Stimulated activated CD8-positive, alpha-beta memory T cell treated with anti-CD3 and anti-CD28 coated beads, Interleukin-2, amount 100 ng/mL, for 1 hour (primary cell): ENCODE measurements at places on chromosomes 2 and 18.
A peak's percentile ranks its signal among the peaks of the same experiment; 100 is the strongest.

DNA sequence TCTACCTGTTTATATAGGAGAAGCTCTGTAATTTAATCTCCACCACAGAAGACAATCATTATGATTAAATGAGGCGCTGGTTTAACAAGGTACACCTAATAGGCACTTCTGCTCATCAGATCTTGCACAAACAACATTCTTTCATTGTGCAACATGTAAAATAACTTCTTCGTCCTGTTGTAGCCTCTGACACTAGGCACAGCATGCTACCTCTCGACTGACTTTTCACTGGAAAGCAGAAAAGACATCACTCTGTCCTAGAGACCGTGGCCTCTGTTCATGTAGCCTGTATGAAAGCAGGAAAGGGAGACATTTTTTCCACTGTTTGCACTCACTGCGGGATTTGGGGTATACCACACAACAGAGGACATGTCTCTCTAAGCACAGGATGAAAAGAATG is 316.5 kb downstream of the IRS1 start:
- no peak for DNase-seq

- no peak for DNase-seq
Measured at GRCh38 chr18:50128506-50129271, 66.3 kb downstream of the MYO5B start.

DNA sequence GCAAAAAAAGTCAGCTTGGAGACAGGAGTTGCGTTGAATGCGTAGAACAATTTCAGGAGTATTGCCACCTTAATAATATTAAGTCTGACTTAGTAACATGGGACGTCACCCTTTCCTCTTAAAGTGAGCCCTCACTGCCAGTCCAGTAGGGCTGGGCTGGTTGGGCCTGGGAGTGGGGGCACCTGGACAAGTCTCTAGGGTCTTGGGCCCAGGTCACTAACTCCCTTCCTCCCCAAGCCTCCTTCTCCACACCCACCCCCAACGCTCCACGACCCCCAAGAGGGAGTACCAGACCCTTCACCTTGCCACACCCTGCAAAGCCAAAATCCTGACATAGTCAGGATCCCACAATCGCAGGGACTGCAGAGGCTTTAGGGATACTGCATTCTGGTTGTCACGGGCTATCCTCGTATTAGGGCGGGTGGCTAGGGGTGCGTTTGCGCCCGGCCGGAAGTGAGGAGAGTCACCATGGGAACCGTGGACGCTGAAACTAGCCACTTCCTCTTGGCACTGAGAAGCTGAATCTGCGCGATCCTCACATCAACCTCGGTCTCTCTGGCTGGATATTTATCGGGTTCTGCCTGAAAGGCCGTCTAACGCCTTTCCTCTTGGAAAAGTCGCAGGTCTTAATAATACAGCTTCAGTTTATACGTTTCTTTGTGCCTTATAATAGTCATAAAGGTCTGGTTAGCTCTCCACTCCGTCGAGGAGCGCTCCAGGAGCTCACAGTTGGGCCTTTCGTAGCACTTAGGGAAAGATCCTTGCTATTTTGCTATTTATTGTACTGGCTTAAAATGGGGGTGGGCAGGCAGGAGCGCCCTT is 10.3 kb upstream of the CXXC1 start:
- DNase-seq, result peak; percentile 41

- no peak for DNase-seq
Measured at GRCh38 chr18:7784171-7784570, 217.1 kb downstream of the PTPRM start.

- no peak for DNase-seq
Measured at GRCh38 chr18:8870528-8870927, 165.2 kb downstream of the MTCL1 start.

DNA sequence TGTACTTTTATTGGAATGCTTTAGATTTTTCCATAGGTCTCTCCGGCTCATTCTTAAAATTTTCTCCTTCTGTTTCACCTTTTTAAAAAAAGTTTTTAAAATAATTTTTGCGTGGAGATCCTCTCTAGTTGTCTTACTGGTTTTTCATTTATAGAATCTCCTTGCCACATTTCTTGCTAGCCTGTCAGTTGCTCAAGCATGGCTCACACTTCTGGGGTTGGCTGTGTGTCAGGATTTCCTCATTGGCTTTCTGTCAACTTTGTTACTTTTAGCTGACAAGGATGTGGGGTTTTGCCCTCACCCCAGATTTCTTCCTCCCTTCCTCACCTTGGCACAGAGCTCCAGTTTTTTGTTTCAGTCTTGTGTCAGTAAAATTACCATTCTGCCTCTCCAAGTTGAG is 124.6 kb downstream of the ZNF407 start:
- DNase-seq, result no peak

DNA sequence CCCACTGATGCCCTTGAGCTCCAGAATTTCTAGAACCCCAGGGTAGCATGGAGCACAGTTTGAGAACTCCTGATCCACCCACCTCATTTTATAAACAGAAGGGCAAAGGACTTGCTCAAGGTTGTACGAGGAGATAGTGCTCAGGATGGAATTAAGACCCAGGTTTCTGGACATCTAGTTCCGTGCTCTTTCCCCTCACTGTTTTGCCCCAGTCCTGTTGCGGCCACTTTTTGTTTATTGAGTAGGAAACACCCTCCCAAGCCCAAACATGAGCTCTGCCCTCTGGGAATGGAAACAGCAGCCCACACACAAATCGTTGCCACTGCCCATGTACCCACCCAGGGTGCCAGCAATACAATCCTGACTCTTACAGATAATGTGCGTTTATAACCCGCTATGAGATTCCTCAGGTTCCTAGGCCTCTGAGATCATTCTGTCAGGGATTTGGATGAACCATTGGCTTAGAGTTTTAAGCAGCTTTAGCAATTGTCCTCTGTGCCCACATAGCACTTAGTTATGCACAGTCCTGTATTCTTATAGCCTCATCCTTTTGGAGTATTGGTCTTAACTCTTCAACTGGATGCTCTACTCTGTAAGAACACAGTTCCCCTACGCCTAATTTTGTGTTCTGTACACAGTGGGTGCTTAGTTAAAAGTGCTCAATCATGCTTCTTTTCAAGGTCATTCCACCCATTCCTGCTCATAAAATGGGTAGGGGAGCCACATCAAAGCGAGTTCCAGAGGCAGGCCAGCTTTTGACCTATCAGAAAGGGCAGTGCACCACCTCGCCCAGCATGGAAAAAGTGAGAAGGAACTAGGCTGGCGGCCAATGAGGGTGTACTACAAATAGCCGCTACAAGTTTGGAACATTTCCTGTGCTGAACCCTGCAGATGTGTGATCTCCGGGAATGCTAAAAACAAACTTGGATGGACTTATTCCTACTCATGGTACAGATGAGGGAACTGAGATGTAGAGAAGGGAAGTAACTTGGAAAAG is 60.3 kb upstream of the IGFBP2 start:
- DNase-seq, result no peak
